ENCODE measurements at places on chromosomes 3 and 15.

DNA sequence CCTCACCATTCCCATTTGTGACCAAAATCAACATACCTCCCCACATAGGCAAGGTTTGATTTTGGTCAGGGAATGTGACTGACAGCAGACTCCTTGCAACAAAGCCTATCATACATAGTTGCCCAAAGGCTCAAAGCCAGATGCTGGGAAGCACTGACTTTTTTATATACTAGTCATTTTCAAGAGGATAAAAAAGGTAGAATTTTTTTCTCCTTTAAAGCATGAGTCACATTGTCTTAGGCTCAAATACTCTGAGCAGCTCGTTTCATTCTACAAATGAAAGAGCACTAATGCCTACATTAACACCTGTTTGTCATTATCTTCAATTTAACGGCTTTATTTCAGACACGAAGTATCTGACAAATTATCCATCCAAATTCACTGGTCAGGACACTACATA is 36.2 kb downstream of the ICE2 start:
- no peak for DNase-seq

GRCh38 chr15:73752806-73753193 is 351 bp downstream of the INSYN1 start:
- DNase-seq = no peak

- no peak for DNase-seq
Measured at GRCh38 chr15:67420137-67420536, 100.8 kb upstream of the C15orf61 start.

DNA sequence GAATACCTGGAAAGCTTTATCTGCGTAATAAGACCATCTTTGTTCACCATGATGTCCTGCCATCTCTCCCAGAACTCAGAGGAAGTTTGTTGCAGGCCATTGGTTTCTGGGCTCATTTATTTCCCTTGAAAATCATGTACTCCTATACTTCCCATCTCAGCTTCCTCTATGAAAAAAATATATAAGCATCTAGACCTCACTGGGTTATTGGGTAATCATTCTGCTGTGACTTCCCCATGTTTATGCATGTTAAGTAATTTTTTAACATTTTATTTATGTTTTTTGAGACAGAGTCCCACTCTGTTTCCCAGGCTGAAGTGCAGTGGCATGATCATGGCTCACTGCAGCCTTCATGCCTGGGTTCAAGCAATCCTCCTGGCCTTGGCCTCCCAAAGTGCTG is 184.5 kb downstream of the ZPLD1 start:
- DNase-seq = no peak

DNA sequence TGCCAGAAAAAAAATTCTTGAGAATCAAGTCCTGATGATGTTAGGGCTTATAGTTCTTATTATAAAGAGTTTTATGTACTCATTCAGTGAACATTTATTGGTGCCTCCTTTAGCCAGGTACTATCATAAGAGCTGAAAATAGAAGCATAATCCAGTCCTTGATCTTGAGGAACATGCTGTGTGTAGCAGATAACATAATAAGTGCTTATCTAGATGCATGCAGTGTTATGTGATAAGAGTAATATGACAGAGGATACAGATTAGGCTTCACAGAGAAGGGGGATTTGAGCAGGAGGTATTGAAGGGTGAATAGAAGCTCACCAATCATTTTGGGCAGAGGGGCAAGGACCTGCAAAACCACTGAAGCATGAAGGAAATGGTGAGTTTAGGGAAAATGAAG is 1.1 kb downstream of the CCR2 start:
- DNase-seq = no peak

- DNase-seq = no peak
Measured at GRCh38 chr15:42547918-42548248, 710 bp downstream of the LRRC57 start.

GRCh38 chr3:101036676-101037075 is 43.5 kb upstream of the ABI3BP start:
- no peak for DNase-seq

DNA sequence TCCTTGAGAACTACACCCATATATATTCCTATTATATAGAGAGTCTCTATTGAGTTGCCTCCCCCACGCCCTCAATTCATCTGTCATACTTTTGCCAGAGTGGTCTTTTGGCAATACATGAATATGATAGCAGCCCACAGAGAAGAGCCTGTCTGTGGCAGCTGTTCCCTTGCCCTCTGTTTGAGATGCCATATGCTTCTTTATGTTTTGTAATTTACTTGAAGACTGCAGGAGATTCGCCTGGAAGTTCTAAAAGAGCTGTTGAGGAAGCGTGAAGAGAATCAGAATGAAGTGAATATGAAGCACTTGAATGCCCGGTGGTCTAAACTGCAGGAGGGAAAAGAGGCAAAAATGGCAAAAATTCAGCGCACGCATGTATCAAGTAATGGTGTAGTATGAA is 27.2 kb downstream of the CFAP91 start:
- no peak for DNase-seq

DNA sequence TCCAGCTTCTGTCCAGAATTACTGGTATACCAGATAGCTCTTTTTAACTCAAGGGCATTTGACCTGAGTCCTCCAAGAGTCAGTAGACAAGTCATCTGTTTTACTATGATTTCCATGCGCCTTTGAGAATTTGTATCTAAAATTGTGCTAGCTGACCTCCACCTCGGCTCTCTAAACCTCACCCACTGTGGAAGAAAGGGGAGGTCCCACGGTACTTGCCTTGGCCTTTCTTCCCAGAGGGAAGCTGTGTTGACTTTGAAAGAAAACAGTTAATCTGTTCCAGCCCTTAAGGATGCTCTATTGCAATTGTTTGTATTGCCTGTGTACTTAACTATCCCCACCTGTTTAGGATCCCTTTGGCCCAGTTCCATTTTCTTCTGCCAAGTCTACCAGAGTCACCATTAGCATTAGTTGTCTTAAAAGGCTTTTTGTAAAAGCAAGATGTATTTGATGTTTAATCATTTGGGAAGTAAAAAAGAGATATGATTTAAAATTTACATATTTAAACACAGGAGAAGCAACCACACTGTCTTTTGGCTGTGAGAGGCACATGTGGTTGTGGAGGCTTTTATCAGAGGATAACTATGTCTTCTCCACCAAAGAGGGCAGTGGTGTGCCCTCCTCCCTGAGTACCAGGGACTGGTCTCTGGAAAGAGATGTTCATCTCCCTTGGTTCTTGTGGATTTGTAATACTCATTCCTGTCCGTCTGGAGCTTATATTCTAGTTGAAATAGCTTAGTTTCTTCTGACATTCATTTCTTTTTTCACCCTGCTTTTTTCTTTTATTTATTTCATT is 88.8 kb downstream of the CRTC3 start:
- no peak for DNase-seq

DNA sequence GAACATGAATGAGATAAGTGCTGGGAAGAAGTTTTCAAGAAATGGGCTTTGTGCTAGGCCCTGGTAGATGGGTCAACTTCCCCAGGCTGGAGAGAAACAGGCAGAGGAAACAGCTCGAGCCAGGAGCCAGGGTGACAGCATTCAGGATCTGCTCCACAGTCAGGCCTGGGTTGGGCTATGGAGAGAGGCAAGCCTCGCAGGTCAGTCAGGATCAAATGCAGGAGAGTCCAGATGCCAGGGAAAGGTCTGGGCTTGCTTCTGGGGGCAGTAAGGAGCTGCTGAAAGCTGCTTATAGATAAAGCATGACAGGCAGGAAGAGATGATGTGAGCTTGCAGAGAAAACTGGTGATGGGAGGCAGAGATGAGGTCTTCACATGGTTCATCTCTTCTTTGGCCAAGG is 11.0 kb upstream of the USP3 start:
- DNase-seq = no peak

DNA sequence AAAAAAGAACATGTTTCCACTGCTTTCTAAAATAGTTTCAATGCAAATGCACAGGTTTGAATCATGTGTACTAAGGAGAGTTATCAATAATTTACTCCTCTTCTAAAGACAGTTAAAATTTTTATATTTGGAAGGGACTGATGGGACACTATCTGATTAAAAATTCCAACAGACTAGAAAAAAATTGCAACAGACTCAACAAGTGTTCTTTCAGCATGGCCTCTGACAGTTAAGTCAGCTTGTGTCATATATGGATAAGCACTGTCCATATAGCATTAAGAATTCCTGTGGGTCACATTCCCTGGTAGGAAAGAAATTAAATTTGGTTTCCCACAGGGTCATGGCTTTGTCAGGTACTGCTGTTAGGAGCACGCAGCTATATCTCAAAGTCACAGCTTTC is 96.8 kb downstream of the OSBPL10 start:
- DNase-seq = no peak

- no peak for DNase-seq
Measured at GRCh38 chr3:195421400-195421799, 21.4 kb downstream of the ACAP2 start.

- no peak for DNase-seq
Measured at GRCh38 chr3:150653110-150653561, 50.0 kb downstream of the SELENOT start.

DNA sequence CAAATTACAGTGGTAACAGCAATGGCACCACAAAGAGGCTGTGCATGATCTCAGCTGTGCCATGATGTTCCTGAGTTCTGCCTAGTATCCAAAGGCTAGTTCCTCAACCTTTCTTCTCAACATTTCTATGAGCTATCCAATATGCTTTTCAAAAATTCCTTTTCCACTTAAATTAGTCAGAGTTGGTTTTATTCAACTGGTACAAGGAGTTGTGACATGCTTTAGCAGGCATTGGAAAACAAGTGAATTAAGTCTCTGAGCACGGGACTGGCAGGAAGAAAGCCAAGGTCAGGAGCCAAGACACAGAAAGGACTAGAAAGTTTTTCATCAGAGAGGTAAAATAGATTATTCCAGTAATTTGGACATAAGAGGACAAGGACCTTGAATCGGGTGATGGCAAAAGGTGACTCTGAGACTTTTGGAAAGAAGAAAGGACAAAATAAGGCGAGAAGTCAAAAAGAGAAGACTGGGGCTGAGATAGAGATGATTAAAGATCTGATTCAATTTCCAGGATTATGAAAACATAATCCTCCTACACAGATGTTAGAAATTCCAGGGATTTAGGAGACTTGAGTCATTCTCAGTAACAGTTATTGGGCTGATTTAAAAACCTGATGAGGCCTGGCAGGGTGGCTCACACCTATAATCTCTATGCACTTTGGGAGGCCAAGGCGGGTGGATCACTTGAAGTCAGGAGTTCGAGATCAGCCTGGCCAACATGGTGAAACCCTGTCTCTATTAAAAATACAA is 36.1 kb downstream of the PBRM1 start:
- no peak for DNase-seq

- no peak for DNase-seq
Measured at GRCh38 chr3:173976281-173976680, 578.7 kb downstream of the NLGN1 start.

DNA sequence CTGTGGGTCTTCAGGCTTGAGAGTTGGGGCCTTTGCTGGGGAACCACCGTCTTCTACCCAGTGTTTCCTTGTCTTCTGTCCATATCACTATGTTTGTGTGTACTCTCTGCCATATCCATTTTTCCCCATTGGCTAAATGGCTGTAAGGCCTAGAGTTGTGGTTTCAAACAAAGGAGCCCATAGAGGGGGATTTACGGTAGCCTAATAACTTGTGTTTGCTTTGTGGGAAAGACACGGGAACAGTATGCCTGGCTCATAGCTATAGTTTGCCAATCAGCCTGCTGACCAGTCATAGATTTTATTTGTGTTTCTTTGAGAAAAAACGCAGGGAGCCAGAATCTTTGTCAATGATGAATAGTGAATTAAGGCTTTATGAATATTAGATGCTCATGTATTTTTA is 554.8 kb downstream of the NAALADL2 start:
- DNase-seq = no peak

All from Caki2 (cell line).